ENCODE measurements at places on chromosomes 2 and 18.

DNA sequence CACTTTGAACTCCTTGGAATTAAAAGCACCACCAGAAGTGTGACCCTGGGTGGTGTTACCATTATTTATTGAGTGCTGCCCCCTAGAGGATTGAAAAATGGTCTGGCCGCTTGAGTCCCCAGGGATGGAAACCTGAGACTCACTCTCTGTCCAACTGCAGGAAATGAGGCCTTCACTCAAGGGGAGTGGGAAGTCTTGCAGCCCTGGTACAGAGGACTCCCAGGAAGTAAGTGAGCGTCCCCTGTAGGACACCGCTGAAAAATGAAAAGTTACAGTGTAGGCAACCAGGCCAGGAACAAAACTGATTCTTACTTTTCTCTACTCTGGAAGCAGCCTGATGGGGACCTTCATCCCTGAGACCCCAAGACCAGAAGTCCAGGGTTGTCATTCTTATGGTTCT lies 2.2 kb upstream of the NRP2 start:
- no peak for DNase-seq

DNA sequence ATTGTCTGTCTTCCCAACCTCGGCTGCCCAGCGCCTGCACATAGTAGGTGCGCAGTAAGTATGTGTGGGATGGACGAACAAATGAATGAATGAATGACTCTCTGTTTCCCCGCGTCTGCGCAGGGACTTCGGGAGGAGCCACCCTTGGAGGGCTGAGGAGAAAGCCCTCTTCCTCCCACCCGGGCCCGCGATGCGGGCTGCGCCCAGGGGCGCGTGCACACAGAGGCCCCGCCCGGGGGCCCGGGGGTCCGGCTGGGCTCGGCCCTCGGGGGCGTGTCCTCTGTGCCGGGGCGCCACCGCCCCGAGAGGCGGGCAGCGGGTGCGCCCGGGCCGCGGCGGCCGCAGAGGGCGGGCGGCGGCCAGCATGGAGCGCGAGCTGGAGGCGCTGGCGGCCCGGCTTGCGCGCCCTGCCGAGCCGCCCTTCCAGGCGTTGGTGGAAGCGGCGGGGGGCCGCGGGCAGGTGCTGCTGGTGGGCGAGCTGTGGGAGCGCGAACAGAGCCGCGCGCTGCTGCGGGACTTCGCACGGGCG lies at the start of gene C2orf72:
C2orf72 (plus strand) TSS at position 322 of the 529 bp plus-strand sequence; CDS start at position 365, 43 bp downstream.
- no peak for DNase-seq

DNA sequence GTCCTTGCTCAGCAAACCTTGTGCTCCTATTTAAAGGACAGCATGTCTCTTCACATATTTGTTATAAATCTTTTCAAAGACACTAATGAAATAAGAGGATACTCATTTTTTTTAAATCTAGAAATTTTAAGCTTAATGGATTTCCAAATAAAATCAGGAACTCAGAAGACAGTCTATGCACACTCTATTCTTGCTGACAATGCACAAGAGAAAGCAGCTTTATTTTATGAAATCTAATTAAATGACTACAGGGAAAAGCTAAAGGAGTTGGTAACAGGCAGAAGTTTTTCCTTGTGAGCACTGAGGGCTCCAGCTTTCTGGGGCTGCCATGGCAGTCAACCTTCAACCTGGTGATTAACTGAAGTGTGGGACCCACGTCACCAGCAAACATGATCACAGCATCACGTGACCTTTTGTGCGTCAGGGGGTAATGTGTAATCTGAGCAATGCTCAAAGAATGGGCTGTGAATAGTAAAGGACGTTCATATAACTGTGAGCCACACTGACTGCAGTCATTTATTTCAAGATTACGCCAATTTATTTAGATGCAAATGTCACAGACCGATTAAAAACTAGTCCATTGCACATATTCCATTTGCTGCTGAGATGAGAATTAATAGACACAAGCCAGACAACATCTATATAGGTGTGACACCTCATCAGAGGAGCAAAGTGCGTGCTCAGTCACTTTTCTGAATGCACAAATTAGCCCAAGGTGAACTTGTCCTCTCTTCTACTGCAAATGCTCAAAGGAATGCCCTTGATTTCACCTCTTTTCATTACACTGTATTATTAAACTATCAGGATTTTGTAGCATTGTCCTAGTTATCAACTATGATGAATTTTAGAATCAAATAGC lies 11.6 kb upstream of the DNER start:
- no peak for DNase-seq

- DNase-seq: no peak
Measured at GRCh38 chr18:39730606-39731005, 2165.0 kb upstream of the CELF4 start.

GRCh38 chr2:99101697-99102096 lies 39.8 kb upstream of the C2orf15 start:
- DNase-seq: no peak

- DNase-seq: no peak
Measured at GRCh38 chr2:49686897-49687442, 532.7 kb upstream of the FSHR start.

DNA sequence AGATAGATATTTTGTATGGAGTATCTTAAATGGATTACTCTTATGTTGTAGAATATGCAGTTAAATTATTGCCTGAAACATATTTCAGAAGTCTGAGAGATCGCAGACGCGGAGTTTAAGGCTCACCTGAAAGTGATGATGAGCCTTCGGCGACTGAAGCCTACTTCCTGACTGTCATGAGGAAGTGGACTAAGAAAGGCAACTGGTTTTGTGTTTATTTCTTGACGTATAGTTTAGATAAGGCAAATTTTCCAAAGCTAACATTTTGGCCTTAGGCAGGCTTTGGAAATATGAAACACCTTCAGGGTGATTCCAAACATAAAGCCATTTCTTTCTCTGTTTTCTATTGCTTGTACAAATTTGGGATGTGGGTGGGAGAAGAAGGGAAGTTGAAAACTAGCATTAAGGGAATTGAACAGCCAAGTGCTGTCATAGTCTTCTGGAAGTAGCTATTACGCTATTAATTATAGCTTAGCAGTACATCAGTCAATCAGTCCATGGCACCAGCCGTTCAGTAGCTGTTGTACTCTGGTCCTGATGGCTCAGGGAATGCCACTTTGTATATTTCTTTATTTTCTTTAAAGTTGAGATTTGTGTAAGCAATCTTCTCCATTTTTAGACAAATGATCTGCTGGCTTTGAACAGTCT lies 1.5 kb downstream of the GRHL1 start:
- DNase-seq: no peak

- no peak for DNase-seq
Measured at GRCh38 chr2:191296083-191297006, 51.1 kb downstream of the MYO1B start.

DNA sequence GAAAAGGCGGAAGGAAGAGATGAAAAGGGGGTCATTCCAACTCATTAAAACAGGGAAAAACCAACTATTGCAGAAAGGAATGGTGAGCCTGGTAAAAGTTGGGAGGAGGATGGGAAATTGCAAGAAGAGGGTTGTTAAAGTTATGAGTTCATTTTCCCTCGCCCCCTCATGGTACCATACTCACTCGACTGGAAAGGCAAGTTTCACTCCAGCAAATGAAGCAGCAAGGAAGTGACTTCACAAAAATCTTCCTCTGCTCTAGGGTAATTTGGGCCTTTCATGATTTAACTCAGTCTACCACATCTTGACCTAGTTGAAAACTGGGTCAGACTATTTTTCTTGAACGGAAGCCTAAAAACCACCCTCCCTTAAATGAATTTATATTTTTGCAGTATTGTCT lies 22.8 kb upstream of the DAW1 start:
- DNase-seq: no peak

GRCh38 chr2:190563109-190563508 lies 28.6 kb upstream of the NEMP2 start:
- no peak for DNase-seq

DNA sequence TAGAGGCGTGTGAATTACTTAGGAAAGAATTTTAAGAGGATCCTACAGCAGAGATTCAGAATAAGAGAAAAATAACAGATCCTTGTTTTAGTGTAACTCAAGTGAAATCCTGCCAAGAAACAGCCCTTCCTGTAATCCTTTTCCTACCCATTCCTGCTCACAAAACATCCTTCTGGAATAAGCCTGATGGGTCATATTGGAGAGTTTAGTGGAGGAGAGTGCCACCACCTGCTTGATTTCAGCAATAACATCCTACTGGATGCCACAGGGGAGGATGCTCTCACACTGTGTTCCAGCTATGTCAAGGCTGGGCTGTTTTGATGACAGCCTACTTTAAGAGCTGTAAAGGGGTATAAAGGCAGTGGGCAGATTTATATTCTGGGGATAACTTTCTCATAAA lies 54.8 kb upstream of the CCDC178 start:
- DNase-seq: no peak

- DNase-seq: no peak
Measured at GRCh38 chr18:70376137-70376913, 87.5 kb downstream of the SOCS6 start.

DNA sequence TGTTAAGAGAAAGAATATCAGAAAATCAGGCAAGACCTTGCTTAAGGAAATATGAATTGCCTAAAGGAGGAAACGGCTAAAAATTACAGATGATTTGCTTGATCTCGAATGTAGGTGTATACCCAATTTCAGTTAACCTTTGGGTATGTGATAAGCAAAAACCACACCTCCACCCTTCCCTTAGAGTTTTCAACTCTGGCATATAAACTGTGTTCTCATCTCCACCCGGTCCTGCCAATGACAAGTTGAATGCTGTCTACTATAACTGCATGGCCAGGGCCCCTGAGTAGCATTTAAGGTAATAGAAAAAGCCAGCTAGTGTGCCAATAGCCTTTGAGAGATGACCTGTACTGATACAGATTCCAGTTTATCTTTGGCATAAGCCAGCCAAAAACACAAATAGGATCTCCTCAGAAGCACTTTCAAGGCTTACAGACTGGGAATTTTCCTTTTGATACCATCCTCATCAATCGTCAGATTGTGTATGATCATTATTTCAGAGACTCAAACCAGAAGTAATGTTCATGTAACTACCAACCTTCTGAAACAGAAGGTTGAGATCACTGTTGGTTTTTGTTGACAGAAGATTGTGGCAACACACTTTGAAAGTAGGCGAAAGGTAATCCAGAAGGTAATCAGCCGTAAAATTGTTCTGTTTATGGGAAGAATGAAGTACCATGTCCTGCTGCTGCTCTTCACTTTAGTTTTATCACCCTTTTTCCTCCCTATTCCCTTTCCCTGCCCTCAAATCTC lies 163.1 kb downstream of the GFPT1 start:
- DNase-seq: no peak
